Epithelial cell of proximal tubule (primary cell): ENCODE measurements at places on chromosomes 7 and 10. TPM values are rescaled to one million over a fixed set of nuclear protein-coding genes. Genes with fewer than 3 reads are reported as not detected.

- no peak for DNase-seq
These were observed 89.9 kb downstream of the REEP3 start for GRCh38 chr10:63611078-63611477.

DNA sequence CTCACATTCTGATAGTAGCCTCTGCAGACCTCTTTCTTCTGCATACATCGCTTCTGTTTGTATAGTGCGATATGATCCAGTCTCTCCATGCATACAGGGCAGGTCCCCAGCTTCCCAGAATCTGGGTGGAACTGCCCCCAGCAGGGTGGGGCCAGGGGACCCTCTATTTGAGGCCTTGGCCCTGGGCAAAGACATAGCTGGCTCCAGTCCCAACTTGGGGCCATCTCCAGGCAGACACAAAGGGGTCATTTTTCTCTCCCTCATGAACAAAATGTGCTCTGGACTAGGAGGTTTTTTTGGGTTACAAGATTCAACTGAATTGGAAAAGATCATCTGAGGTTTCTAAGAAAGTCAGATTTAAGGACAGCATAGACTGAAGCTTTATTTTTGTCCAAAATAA is 21.1 kb upstream of the HSPA12A start:
- no peak for DNase-seq

DNA sequence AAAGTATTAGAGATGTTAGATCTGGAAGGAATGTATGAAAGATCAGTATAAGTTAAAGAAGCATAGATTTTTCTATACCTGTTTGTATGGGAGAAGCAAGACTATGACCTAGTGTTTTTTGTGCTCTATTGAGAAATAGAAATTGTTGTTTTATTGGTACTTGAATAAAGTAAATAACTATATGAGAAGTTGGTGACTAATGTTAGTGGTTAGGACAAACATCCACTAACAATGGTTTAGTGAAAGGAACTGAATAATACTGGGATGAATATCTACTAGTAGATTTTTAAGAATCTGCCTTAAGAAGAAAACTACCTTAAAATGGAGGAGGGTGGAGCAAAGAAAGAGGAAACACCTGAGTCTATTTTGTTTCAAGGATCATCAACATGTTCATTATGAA is 521.1 kb upstream of the POT1 start:
- DNase-seq, result no peak

DNA sequence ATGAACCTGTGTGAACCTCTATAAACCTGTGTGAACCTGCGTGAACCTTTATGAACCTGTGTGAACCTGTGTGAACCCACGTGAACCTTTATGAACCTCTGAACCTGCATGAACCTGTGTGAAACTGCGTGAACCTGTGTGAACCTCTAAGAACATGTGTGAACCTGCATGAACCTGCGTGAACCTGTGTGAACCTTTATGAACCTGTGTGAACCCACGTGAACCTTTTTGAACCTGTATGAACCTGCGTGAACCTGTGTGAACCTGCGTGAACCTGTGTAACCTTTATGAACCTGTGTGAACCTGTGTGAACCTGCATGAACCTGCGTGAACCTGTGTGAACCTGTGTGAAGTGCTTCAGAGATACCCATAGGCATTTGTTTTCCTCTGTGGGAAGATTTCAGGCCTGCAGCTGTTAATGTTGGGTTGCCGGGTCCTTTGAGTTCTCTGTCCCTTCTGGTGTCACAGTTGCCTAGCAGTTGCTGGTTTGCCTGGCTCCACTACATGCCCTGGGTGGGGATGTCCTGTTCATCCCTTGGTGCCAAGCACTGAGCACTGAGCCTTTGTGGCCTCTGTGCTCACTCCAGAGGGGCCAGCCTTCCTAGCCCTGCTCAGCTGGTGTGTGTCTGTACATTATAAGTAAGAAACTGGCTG is 97.9 kb downstream of the DOCK1 start:
- DNase-seq, result no peak

DNA sequence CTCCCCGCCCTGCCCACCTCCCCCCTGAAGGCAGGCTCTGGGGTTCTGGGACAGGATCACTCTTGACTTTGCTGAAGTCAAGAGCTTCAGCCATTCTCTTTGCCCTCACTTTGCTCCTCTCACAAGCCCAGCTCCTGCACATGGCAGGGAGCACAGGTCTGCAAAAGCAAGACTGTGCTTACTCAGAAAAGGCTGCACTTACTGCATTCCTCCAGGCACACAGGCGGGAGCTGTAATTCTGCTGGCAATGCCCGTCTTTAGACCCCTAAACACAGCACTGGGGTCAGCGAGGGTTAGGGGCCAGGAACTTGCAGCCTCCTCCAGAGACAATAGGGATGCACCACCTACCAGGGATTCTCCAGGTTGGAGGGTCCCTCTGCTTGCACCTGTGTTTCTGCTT is 523.7 kb downstream of the TCERG1L start:
- no peak for DNase-seq

DNA sequence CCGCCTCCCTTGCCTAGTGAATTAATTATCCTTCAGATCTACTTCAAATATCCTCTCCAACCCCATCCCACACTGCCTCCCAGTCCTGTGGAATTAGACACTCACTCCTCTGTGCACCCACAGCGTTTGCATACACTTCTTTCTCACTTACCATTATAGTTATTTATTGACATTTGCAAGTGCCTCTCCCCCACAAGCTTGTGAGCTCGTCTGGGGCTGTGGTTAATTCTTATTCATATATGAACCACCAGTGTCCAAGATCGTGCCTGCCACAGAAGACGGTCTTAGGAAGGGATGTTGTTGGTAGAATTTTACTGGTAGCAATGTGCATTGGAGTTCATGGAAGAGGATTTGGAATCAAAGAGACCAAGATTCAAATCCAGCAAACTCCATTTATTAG is 68.1 kb upstream of the AOAH start:
- DNase-seq, result no peak

GRCh38 chr10:74118804-74119203 is 31.8 kb downstream of the AP3M1 start:
- no peak for DNase-seq

- DNase-seq, result no peak
These were observed 338.5 kb downstream of the ADARB2 start for GRCh38 chr10:1398626-1399410.

- no peak for DNase-seq
These were observed 153.6 kb downstream of the RGS10 start for GRCh38 chr10:119388849-119389345.

GRCh38 chr7:16084370-16084769 is 337.0 kb downstream of the CRPPA start:
- no peak for DNase-seq

DNA sequence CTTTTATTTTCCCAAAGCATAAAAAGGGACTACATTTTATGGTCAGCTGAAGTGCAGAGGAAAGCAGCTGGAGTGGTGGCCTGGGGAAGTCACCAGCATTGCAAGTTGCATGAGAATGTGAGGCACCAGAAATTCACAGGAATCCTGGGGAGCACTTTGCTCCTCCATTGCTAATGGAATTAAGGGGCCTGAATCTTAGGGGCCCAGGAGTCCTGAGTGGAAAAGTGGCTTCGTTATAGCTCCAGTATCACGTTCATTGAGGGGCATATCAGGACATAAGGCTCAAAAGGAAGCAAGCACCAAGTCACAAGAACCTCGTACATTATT is 53.0 kb upstream of the LRRC17 start:
- no peak for DNase-seq

DNA sequence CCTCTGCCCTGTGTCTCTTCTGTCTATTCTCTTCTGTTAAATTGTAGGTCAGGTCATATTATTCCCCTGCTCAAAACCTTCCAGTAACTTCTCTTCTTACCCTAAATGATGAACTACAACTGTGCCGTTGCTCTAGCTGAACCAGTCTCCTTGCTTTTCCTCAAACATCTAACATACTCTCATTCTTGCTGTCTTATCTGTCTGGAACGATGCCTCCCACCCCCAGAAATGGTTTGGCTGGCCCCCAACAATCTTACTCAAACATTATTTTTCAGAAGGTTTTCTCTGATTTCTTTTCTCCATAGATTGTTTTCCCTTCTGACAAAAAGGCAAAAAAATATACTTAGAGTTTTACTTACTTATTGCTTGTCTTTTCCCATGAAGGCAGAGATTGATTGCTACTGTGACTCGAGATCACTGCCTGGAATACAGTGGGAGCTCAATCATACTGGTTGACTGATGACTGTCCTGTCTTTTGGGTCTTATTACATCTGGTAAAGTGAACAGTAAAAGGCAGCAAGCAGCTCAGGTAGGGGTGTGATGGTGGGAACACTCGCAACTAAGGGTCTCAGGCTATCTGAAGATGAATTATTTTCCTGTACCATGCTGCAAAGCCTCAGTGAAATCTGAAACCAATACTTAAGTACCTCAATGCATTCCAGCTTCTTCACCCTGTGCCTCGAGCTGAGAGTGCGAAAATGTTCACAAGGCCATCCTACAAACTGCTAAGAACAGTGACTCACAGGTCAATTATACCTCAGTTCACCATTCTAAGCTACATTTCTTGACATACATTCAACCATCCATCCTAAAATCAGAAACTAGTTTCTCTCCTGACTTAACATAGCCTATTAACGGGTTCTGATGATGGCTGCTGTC is 67.6 kb downstream of the DNMBP start:
- no peak for DNase-seq

DNA sequence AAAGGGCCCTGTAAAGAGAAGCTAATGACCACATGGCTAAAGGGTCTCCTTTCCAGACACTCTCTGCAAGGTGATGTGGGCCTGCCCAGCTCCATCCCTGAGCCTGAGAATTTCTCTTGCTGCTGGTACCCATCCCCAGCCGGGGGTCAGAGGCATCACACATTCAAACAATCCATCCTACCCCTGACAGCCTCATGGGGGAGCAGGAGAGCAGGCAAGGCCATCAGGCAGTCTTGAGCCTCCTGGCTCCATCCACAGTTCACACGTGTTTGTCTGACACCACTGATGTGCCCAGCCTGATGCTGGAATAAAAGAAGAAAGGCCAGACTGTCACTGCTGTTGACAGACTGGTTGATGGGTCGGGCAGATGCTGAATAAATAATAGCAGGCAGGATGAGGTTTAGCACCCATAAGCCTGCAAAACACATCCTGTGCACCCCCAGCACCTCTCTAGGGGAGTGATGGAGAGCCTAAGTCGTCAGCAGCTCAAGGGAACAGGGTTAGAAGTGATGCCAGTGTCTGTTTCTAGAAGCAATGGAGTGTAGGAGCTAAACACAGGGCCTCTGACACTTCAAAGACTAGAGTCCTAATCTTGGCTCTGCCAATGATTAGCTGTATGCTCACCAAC is 43.5 kb downstream of the TLL2 start:
- peak; percentile 2 for DNase-seq

DNA sequence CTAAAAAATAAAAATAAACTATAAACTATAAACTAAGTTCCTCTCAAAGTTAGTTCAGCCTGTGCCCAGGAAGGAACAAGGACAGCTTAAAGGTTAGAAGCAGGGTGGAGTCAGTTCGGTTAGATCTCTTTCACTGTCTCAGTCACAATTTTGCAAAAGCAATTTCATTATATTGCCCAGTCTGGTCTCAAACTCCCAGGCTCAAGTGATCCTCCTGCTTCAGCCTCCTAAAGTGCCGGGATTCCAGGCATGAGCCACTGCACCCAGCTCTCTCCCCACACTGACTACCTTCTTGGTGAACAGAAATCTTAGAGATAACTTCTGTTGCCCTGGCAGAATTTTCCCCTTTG is 146.3 kb upstream of the TRIM24 start:
- no peak for DNase-seq

DNA sequence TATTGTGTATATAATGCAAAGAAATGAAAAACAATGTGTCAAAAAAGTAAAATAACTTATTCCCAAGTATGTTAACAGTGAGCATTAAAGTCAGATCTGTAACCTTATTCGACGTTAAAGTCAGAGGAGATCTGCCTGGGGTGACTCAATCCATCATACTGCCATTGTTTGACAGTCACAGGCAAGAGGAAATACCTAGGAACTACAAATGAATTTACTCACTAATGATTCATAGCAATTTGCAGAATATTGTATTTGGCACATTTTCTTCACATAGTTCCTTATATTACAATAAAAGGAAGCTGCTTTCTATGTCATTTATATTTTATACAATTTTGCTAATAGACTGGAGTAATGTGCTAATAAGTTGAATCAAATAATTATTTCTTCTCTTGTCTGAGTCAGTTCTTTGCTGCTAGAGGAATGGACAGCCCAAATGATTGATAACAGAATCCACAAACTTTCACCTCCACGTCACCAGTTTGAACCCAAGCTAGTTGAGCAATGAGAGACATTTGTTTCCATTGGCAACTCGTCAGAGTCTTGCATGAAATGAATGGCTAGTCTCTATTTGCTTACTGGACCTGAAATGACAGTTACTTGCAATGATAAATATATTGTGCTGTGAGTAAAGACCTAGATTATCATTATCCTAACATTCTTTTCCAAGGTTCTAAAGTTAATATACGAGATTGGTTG is 48.5 kb upstream of the TMEM106B start:
- peak; percentile 51 for DNase-seq

Gene VAX1
- not detected in 2 replicates for total RNA-seq

Gene ASAH2
- total RNA-seq, result 0.14 and 0.46 TPM in 2 replicates

Gene TIMM23B
- 10.6 and 12.8 TPM in 2 replicates for total RNA-seq

Gene KCNH2
- total RNA-seq, result 1.9 TPM in 2 replicates

Gene ZNRF2
- 10.4 and 16.5 TPM in 2 replicates for total RNA-seq

Gene NANOS1
- 3.9 and 8.0 TPM in 2 replicates for total RNA-seq

Gene LMOD2
- not detected in 2 replicates for total RNA-seq

Gene NPC1L1
- total RNA-seq, result 0.23 and 0.94 TPM in 2 replicates

Gene SFR1
- total RNA-seq, result 15.2 and 15.6 TPM in 2 replicates

Gene TAS2R3
- total RNA-seq, result 0.35 TPM in 1 of 2 replicates, not detected in the other

Gene IL6
- total RNA-seq, result 22.4 and 40.4 TPM in 2 replicates

Gene RADIL
- total RNA-seq, result 1.2 and 2.4 TPM in 2 replicates
